ENCODE measurements at places on chromosomes 7 and 10.

GRCh38 chr7:22445140-22445743 is 54.7 kb downstream of the STEAP1B start:
- peak; percentile 72 for DNase-seq

DNA sequence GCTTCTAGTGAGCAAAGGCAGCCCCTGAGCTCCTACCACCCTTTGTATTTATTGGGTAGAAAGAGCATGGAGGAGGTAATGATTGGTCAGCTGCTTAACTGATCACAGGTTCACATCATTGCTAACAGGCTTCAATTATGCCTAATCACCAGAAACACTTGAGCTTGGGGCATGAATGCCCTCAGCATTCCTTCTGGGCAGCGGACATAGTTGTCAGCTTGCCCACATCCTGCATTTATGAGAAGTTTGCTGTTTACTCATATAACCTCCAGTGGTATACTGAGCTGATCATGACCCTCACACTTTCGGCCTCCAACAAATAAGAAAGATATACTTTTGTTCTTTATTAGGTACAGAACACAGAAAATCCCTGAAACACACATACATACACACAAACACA is 140.3 kb upstream of the ODAD2 start:
- no peak for DNase-seq

DNA sequence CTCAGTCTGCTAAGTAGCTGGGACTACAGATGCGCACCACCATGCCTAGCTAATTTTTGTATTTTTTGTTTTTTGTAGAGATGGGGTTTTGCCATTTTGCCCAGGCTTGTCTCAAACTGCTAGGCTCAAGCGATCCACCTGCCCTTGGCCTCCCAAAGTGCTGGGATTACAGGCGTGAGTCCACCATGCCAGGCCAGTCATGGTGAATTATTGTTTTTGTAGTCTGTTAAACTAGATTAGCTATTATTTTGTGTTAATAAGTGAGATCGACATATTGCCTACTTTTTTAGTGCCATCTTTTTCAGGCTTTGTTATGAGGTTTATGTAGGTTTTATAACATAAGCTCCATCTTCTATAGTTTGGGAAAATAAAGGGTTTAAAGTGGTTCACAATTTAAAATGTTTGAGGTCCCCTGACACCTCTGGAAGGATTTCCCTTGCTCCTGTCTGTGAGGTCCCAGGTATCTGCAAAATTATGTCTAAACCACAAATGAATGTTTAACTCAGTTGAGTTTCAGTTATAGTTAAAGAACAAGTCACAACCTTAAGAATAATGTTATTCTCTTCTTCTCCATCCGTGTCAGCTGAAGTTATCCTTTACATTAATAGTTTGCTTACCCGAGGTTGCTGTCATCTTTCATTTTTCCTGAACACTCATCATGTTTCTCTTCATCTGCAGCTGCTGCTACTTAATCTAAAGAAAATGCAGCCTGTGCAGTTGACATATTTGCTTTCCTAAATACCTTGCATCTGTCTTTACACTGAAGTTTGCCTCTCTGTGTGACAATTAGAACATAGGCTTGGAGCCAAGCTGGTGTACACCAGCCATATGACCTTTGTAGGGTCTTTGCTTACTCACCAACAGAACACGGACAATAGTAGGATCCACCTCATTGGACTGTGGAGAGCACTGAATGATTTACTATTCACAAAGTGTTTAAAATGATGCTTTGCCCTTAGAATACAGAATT is 8.9 kb upstream of the VSTM4 start:
- DNase-seq: no peak

DNA sequence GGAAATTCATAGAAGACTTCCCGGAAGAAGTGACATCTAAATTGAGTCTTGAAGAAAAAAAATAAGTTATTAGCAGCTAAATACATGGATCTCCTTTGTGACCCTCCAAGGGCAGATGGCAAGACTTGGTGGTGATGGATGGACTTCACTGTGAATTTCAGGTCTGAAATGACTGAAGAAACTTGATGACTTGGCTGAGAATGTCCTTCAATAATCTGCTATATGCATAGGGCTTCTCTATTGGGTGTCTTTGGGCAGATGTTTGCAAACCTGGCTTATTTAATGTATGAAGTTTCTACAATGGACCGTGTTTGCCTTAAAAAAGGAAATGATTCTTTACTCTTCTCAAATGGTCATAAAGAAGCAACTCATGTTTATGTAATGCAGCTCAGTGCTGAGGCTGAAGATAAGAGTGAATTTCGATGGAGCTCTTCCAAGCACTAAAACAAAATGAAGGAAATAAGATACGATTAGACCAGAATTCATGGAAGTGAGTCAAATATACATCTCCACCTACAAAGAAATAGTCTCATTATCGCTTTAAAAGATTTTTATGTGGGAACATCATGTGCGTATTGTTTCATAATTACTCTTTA is 116.6 kb upstream of the WDR11 start:
- no peak for DNase-seq

GRCh38 chr10:15842556-15843169 is 17.6 kb downstream of the MINDY3 start:
- DNase-seq: no peak
